Activated CD4-positive, alpha-beta T cell treated with anti-CD3 and anti-CD28 coated beads for 36 hours (primary cell): ENCODE measurements at places on chromosomes 6 and 20.

- no peaks in the 10 kb centered on the region for H3K27me3 ChIP-seq
- no peak overlapping the region for H3K27ac ChIP-seq
- H3K4me3 ChIP-seq, result no peak overlapping the region
- no peaks in the 10 kb centered on the region for H3K36me3 ChIP-seq
- H3K4me1 ChIP-seq, result no peaks in the 10 kb centered on the region
- DNase-seq, result peak; percentile 66
These were observed 20.3 kb downstream of the CST4 start for GRCh38 chr20:23668477-23668951.

DNA sequence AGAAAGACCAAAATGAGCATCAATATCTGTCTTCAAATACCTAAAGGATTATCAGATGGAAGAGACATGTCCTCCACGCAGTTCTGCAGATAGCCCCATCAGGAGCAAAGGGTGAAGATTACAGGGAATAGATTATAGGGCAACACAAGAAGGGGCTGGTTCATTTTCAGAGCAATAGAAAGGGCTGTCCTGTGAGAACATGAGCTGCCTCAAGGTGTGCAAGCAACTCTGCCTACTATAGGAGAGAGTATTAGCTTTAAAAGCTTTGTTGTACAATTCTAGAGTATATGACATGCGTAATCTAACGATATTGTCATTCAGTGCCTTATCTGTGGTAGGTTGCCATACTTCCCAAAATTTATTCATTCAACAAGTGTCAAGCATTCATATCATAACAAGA, 112.7 kb downstream of the NRSN1 start:
- no peak overlapping the region for H3K27ac ChIP-seq
- no peak for DNase-seq

- no peaks in the 10 kb centered on the region for H3K27me3 ChIP-seq
- H3K4me3 ChIP-seq, result peak overlapping the region; percentile 2
- H3K36me3 ChIP-seq, result peaks cover 4% of the 10 kb centered on the region
- peaks cover 57% of the 10 kb centered on the region for H3K4me1 ChIP-seq
These were observed 50.5 kb upstream of the THEMIS start for GRCh38 chr6:127951172-127951917.

DNA sequence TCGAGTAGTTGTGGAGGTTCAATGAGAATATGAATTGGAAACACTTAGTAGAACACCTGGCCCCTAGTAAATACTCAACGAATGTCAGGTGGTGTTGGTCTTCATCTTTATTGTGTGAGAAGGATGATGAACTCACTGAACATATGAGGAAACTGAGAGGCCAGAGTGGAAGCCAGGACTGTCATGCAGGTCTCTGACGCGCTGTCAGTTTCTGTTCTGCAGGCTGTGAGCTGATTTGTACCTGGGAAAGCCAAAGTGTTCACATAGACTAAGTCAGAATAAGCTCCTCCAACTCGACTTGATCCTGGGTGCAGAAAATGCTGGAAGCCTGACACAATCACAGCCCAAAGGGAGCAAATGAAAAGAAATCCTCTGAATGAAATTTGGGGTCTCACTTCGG, 222.2 kb downstream of the LY86 start:
- no peaks in the 10 kb centered on the region for H3K36me3 ChIP-seq
- peaks cover 16% of the 10 kb centered on the region for H3K4me1 ChIP-seq
- H3K4me3 ChIP-seq, result peak overlapping the region; percentile 59
- H3K27me3 ChIP-seq, result peaks cover 5% of the 10 kb centered on the region

- H3K4me1 ChIP-seq, result peaks cover 67% of the 10 kb centered on the region
- H3K27ac ChIP-seq, result no peak overlapping the region
- no peak overlapping the region for H3K4me3 ChIP-seq
These were observed 33.4 kb downstream of the KCNS1 start for GRCh38 chr20:45067558-45067957.

GRCh38 chr20:38447251-38447661, 12.1 kb upstream of the SNHG17 start:
- peaks cover 29% of the 10 kb centered on the region for H3K4me1 ChIP-seq
- H3K27ac ChIP-seq, result peak overlapping the region; percentile 44
- H3K4me3 ChIP-seq, result peak overlapping the region; percentile 68
- peaks cover 25% of the 10 kb centered on the region for H3K36me3 ChIP-seq

DNA sequence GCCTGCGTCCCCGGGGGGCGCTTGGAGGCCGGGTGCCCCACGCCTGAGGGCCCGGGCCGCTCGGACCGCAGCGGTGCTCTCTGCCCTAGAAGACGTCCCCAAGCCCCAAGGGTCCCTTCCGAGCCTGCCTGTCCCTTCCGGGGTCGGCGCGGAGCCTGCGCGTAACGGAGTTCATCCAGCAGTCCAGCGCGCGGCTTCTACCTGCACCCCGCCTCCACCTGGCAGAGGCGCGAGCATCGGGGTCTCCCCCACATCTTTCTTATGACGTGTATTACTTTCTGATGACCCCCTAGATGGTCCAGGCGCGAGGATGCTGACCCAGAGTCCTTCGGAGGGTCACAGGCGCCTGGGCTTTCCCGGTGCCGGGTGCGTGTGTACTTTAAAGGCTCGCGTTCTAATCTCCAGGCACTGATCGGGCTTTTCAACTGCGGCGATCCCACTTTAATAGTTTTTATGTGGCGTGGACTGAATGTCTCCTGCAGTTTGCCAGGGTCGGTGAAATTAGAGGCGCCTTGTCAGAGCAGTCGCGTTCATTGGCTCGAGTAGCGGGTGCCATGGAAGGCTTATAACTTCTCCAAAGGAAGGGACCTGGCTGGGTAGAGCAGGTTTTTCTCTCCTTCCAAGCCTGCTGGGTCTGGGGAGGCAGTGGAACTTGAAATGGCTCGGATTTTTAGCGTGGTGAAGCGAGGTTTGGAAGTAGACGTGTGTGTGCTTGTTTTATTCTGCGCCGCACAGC, 912 bp downstream of the EYA4 start:
- DNase-seq, result peak; percentile 9
- peaks cover 10% of the 10 kb centered on the region for H3K4me1 ChIP-seq
- no peaks in the 10 kb centered on the region for H3K36me3 ChIP-seq
- no peak overlapping the region for H3K27ac ChIP-seq
- no peak overlapping the region for H3K4me3 ChIP-seq
- peaks cover 40% of the 10 kb centered on the region for H3K27me3 ChIP-seq

DNA sequence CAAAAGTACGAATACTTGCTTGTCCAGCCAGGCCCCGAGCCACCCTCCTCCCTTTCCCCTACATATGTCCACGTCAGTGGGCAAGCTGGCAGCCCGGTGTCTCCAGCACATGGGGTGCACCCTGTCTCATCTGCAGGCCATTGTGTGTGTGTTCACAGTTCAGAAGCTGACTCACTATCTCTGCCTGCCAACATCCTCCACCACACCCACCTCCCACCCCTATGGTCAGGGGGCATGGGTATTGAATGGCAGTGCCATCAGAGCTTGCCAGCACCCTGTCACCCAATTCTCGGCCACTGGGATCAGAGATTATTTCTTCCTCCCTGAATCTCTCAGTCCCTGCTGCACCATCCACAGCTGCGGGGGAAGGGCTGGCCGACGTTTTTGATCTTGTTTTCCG, 195.7 kb downstream of the FARS2 start:
- DNase-seq, result no peak
- H3K36me3 ChIP-seq, result peaks cover 8% of the 10 kb centered on the region
- peaks cover 8% of the 10 kb centered on the region for H3K4me1 ChIP-seq
- no peak overlapping the region for H3K4me3 ChIP-seq
- H3K27ac ChIP-seq, result no peak overlapping the region

DNA sequence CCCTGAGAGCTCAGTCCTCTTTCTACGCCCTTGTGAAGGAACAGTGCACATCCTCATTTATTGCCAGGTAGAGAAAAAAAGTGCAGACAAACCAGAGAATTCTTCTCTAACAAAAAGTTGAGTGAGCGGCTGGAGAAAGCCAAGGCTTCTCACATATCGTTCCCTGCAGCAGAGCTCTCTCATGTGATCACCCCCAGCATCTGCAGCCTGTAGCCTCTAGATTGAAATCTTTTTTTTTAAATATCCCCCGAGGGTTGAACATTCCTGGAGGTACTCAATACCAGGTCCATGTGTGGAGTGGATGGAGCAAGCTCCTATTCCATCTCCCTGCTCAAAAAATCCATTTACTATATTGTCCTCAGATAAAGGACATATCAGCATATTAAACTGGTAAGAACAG, 22.9 kb upstream of the ZNF133 start:
- H3K4me3 ChIP-seq, result no peak overlapping the region
- no peak overlapping the region for H3K27ac ChIP-seq
- no peaks in the 10 kb centered on the region for H3K4me1 ChIP-seq
- H3K36me3 ChIP-seq, result no peaks in the 10 kb centered on the region
- H3K27me3 ChIP-seq, result peaks cover 15% of the 10 kb centered on the region
- DNase-seq, result no peak

DNA sequence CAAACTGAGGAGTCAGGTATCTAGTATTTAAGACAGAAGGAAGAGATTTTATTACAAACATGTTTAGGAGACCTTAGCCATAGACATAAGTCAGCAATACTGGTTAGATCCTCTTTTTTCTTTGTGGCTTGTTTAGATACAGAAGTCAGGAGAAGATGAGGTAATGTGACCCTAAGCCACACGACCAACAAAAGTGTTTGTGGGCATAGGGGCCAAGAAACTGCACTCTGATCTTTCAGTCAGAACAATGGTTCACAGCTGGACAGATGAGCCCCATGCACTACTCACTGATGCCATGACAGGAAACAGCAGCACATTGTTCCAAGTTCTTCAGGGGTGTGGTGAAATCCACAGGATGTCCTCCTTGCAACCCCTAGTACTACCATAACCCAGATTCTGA, 238.5 kb upstream of the RAB32 start:
- no peaks in the 10 kb centered on the region for H3K4me1 ChIP-seq
- H3K27ac ChIP-seq, result no peak overlapping the region
- no peak for DNase-seq
- no peak overlapping the region for H3K4me3 ChIP-seq

DNA sequence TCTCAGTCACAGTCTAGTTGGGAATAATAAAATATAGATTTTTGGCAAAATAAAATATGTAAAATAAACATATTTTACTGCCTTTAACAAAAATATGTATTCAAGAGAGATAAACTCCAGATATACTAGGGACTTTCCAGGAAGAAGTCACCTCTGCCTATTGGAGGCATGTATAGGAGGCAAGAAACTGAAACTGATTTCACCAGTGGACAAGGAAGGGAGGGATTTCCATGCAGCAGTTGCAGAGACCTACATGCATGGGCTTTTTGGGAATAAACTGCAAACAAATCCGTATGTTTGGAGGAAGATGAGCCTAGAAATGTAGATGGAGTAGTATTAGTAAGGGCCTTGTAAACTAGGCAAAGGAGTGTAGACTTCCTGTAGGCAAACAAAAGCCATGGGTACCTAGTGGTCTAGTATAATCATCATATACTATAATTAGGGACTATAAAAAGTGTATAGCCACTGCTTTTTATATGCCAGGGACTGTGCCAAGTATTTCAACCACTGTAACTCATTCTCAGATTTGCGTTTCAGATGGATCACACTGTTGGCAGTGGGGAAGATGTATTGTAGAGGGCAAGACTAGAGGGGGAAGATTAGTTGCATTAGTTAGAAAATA, 38.9 kb downstream of the CD109 start:
- no peak overlapping the region for H3K27ac ChIP-seq
- H3K27me3 ChIP-seq, result no peaks in the 10 kb centered on the region
- H3K4me3 ChIP-seq, result no peak overlapping the region
- peaks cover 8% of the 10 kb centered on the region for H3K36me3 ChIP-seq

- H3K27ac ChIP-seq, result no peak overlapping the region
- DNase-seq, result no peak
- H3K27me3 ChIP-seq, result peaks cover 9% of the 10 kb centered on the region
- H3K4me3 ChIP-seq, result no peak overlapping the region
- H3K4me1 ChIP-seq, result peaks cover 20% of the 10 kb centered on the region
These were observed 28.4 kb upstream of the BTN3A2 start for GRCh38 chr6:26336355-26337198.

GRCh38 chr6:167746975-167747374, 79.7 kb upstream of the AFDN start:
- no peak overlapping the region for H3K27ac ChIP-seq
- H3K27me3 ChIP-seq, result peaks cover 2% of the 10 kb centered on the region
- no peak overlapping the region for H3K4me3 ChIP-seq
- no peaks in the 10 kb centered on the region for H3K4me1 ChIP-seq

- no peak for DNase-seq
- no peak overlapping the region for H3K27ac ChIP-seq
- no peak overlapping the region for H3K4me3 ChIP-seq
These were observed 424.5 kb downstream of the HTR1B start for GRCh38 chr6:77038807-77039206.

- no peak overlapping the region for H3K4me3 ChIP-seq
- H3K4me1 ChIP-seq, result peaks cover 29% of the 10 kb centered on the region
These were observed 147.1 kb downstream of the PRL start for GRCh38 chr6:22149501-22150367.

- no peaks in the 10 kb centered on the region for H3K36me3 ChIP-seq
- no peak overlapping the region for H3K27ac ChIP-seq
- no peak for DNase-seq
- peaks cover 27% of the 10 kb centered on the region for H3K27me3 ChIP-seq
- no peaks in the 10 kb centered on the region for H3K4me1 ChIP-seq
- no peak overlapping the region for H3K4me3 ChIP-seq
These were observed 12.4 kb downstream of the MAFB start for GRCh38 chr20:40676491-40677269.

GRCh38 chr6:51147756-51148155, 329.1 kb downstream of the TFAP2B start:
- H3K27me3 ChIP-seq, result no peaks in the 10 kb centered on the region
- H3K4me3 ChIP-seq, result no peak overlapping the region
- no peaks in the 10 kb centered on the region for H3K36me3 ChIP-seq
- H3K4me1 ChIP-seq, result no peaks in the 10 kb centered on the region
- no peak for DNase-seq

- H3K36me3 ChIP-seq, result no peaks in the 10 kb centered on the region
- no peak overlapping the region for H3K4me3 ChIP-seq
- H3K4me1 ChIP-seq, result no peaks in the 10 kb centered on the region
- H3K27me3 ChIP-seq, result no peaks in the 10 kb centered on the region
These were observed 9.6 kb upstream of the CST3 start for GRCh38 chr20:23647346-23647745.

GRCh38 chr20:21102603-21103311, 3.4 kb downstream of the LINC00237 start:
- no peak overlapping the region for H3K27ac ChIP-seq
- peak; percentile 59 for DNase-seq
- H3K4me1 ChIP-seq, result peaks cover 34% of the 10 kb centered on the region
- peaks cover 70% of the 10 kb centered on the region for H3K27me3 ChIP-seq
- no peaks in the 10 kb centered on the region for H3K36me3 ChIP-seq

GRCh38 chr20:21508230-21509078, 5.4 kb downstream of the NKX2-2 start:
- H3K27me3 ChIP-seq, result peaks cover 67% of the 10 kb centered on the region
- H3K4me3 ChIP-seq, result no peak overlapping the region
- peaks cover 4% of the 10 kb centered on the region for H3K36me3 ChIP-seq
- no peak for DNase-seq
- H3K27ac ChIP-seq, result no peak overlapping the region
- peaks cover 42% of the 10 kb centered on the region for H3K4me1 ChIP-seq
